Activated CD8-positive, alpha-beta memory T cell treated with anti-CD3 and anti-CD28 coated beads for 48 hours (primary cell): ENCODE measurements at places on chromosomes 4 and X.

- no peak for DNase-seq
These were observed 382.5 kb upstream of the TENM3 start for GRCh38 chr4:181860668-181861067.

- DNase-seq, result no peak
These were observed 245.4 kb downstream of the NAF1 start for GRCh38 chr4:162921178-162921785.

DNA sequence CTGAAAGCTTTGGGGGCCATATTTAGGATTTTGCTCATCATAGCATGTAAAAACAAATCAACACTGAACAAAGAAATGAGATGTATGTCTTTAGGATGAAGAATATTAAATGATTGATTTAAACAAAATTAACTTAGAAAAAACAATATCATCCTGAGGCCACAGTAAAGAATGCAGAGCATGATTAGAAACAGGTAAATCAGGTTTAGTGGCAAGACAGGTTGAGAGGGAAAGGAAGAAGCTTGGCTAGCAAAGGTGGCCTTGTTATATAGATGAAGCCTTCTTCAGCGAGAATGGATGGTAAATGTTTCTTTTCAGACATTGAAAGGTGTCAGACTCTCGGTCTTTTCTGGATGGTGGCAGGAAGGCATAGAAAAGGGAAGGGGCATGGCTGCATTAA, 11.9 kb upstream of the MAGEB16 start:
- no peak for DNase-seq

GRCh38 chrX:16606142-16606720, 43.7 kb upstream of the S100G start:
- no peak for DNase-seq

- no peak for DNase-seq
These were observed 566.3 kb downstream of the IL15 start for GRCh38 chr4:142202404-142203332.

GRCh38 chr4:6217716-6218381, 17.5 kb upstream of the JAKMIP1 start:
- DNase-seq, result no peak

- no peak for DNase-seq
These were observed 100.8 kb upstream of the ATXN3L start for GRCh38 chrX:13420545-13421183.

DNA sequence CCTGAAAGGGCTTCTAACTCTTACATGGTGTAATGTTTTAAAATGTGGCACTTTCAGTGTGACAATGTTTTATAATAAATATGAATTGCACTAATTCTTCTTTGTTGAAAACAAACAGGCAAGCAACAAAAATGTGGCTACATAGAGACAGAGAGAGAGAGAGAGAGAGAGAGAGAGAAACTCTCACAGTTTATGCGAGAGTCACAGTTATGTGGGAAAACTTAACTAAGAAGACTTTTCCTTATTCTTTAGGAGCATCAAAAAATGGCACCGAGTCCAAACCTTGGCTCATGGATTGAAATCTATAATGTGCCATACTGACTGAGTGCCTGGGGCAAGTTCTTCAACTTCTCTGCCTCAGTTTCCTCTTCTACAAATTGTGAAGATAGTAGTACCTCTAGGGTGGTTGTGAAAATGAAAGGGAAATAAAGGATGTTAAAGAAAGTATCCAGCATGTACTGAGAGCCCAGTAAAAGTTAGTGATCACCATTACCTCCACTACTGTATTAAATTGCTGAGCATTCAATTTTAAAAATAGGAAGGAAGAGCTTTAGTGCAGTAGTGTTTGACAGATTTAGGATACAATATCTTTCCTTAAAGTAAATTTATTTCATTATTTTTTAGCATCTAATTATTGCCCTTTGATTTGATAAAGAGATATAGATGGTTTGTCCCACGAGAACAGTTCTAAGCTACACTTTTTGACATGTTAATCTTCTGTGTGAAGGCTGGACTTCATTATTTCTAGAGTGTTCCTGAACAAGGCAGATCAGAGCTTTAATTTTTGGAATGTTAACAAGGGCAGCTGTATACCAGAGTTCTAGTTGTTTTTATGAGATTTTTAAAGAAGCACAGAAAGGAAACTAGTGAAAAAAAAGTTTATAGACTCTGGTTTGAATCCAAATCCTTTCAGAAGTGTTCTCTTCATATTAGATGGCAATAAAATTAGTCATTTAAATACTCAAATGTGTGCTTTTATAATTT, 187.5 kb upstream of the ANK2 start:
- DNase-seq, result no peak

DNA sequence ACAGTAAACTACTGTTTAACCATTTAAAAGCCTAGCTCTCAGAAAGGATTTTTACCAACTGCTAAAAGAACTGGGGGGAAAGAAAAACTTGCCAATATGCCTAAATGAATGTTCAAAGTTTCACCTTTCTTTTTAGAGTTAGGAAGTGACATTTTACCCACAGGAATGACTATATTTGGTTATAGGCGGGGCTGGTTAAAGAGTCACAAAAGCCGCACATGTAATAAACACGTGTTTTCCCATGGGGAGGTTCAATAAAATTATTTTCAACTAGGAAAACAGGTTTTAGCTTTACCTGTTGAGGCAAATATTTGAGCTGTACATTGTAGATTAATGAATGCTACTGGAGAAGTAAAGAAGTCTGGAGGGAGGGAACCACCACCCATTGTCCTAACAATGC, 41.6 kb upstream of the UGDH start:
- no peak for DNase-seq

DNA sequence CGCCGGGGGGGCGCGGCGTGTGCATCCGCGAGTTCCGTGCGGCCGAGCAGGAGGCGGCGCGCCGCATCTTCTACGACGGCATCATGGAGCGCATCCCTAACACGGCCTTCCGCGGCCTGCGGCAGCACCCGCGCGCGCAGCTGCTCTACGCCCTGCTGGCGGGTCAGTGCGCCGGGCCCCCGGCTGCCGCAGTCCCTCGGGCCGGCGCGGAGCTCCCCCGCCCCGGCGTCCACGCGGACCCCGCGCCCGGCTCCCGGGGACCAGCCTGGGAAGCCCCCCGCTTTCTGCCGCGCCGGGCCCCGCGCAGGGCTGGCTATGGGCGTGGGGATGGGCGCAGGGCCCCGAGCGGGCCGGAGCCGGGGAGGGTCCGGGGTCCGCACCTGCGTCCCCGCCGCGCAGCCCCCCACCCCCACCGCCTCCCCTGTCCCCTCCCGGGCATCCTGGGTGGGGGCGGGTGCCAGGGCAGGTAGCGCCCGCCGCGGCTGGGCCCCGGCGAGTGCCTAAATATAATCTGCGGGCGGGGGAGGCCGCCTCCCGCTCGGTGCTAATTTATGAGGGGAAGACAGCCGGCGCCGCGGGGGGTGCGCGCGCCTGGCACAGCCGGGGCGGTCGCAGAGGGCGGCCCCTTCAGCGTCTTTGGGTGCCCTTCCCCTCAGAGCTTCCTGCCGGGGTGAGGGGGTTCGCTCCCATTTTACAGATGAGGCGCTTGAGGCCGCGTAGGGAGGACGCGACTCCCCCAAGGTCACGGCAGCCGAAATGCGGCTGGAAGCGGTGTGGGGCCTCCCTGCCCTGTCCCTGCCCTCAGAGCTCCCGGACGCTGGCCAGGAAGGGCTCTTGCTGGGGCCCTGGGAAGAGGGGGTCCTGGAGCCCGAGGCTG, 837 bp downstream of the NAT8L start:
- no peak for DNase-seq

DNA sequence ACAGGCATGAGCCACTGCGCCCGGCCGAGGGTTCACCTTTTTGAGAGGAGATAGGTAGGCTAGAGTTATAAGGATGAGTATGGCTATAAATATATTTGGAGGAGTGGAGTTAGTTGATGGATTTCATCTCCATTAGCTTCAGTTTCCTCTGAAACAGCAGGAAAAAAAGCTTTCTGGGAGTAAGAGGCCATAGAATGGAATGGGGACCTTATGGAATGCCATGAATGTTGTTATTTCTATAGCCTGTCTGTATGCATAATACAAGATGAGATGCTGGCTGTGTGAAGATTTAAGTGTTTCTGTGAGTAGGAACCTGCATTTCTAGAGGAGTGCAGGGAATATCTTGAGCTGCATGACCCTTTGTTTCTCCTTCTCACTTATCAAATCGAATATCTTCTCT, 114.9 kb upstream of the ARX start:
- no peak for DNase-seq

- no peak for DNase-seq
These were observed 13.7 kb upstream of the ZBTB33 start for GRCh38 chrX:120236687-120237479.

DNA sequence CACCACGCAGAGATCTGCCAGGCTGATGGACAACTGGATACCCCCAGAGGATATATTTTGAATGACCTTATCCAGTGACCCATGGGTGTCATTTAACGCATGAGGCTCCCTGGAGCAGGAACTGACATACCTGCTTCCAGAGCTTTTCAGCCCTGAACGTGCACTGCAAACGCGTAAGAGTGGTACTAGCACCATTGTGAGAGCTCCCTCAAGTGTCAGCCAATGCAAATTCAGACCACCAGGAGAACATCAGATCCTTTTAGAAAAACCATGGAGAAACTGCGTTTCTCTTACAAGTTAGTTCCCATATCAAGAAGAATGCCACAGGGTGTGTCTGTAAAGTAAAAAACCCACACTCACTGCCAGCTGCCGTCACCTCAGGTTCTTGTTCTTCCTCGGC, 7.3 kb downstream of the TREX2 start:
- DNase-seq, result no peak

- no peak for DNase-seq
These were observed 18.6 kb upstream of the ADRA2C start for GRCh38 chr4:3747581-3747904.

GRCh38 chrX:132967049-132967448, 8.6 kb upstream of the HS6ST2 start:
- no peak for DNase-seq

- no peak for DNase-seq
These were observed 476.3 kb downstream of the DTHD1 start for GRCh38 chr4:36757580-36758311.

GRCh38 chr4:1065732-1066131, 47.6 kb downstream of the RNF212 start:
- DNase-seq, result no peak

DNA sequence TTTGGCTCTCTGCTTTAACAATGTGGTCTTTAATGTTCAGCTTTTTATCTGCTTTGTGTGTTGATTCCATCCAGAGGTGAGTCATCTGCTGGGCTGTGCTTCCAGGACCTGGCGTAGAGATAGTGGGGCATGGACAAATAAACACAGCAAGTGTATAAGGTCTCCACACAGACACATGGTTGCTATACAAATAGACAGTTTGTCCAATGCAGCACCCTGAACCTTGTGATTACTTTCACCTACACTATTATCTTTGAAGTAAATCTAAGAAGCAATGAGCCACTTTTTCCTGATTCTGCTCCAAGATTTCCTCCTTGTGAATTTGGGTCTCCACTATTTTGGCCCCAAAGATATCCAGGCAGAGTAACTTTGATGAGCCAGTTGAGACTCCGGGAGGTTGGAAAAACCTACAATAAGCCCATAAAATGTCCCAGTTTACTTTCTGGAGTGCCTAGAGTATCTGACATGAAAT, 12.1 kb downstream of the PPARGC1A start:
- no peak for DNase-seq

GRCh38 chr4:85408301-85408700, 66.6 kb upstream of the ARHGAP24 start:
- DNase-seq, result no peak

- DNase-seq, result no peak
These were observed 13.8 kb upstream of the SMS start for GRCh38 chrX:21926527-21927278.

DNA sequence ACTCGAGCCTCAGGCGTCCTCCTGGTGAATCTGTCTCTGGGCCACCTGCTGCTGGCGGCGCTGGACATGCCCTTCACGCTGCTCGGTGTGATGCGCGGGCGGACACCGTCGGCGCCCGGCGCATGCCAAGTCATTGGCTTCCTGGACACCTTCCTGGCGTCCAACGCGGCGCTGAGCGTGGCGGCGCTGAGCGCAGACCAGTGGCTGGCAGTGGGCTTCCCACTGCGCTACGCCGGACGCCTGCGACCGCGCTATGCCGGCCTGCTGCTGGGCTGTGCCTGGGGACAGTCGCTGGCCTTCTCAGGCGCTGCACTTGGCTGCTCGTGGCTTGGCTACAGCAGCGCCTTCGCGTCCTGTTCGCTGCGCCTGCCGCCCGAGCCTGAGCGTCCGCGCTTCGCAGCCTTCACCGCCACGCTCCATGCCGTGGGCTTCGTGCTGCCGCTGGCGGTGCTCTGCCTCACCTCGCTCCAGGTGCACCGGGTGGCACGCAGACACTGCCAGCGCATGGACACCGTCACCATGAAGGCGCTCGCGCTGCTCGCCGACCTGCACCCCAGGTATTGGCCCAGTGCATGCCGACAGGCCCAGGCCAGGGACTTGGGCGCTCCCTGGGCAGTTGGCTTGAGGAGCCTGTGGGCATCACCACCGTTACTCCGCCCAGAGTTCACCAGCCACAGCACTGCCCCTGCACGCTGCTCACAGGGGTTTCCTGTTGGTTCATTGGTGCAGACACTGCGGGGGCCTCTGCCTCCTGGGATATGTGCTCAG, 1.1 kb downstream of the GPR78 start:
- no peak for DNase-seq

DNA sequence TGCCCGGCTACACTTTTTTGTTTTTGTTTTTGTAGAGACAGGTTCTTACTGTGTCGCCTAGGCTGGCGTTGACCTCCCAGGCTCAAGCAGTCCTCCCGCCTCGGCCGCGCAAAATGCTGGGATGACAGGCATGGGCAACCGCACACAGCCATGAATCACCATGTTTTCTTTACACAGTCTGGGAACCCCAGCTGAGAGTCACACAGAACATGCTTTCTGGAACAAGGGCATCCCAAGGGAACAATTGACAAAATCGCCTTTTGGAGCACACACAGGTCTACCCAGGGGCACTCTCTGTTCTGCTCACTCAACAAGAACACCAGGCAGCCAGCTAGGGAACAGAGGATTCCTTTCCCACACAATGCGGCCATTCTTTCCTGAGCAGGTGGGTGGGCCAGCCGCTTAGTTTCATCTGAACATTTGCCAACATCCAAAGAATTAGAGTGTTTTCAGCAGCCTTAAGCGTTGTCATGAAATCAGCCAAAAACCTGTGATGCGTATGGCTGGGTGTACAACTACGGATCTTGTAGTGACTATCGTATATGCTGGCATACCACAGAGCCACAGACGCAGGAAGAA, 15.7 kb downstream of the PRKX start:
- no peak for DNase-seq

DNA sequence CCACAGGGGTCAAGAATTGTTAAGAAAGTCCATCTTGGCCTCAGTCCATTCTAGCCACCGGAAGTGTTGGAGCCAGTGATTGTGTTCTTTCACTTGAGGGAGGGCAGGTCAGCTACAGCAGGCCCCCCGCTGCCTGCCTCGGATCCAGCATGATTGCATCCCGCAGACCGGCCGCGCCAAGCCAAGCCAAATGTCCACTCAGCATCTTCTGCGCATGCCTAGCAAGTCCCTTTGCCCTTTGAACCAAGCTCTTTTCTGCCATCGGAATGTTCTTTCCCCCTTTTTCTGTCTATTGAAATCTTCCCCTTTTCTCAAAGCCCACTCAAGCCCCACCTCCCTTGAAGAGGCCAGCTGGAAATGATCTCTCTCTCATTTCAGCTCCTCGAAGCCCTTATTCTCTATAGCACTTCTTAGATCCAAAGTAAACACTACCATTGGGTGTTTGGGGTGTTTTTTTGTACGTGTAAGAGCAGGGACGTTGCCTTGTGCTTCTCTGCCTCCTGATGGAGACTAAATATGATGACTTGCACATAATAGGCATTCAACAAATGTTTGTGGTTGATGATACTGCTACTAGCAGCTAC, 147.8 kb upstream of the BCOR start:
- DNase-seq, result no peak
